ENCODE measurements at places on chromosomes 16 and 17.

DNA sequence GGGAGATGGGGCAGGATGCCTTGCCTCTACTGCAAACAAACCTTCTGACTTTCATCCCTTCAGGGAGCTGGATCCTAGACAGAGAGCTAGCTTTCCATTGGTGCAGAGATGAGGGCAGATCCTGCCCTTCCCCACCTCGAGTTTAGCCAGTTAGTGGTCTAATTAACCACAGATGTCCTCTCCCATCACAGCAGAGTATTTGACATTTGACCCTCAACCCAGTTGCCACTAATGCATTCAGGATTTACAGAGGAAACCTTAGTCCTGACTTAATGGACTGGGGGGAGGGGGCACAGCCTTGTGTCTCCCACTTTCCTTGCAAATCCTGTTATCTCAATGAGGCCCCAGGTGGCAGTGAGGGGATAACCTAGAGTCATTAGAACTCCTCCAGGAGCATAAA is 10.2 kb downstream of the PIP4K2B start:
- DNase-seq = no peak

- DNase-seq = peak; percentile 85
Measured at GRCh38 chr17:40068917-40069750, 6.4 kb downstream of the THRA start.

DNA sequence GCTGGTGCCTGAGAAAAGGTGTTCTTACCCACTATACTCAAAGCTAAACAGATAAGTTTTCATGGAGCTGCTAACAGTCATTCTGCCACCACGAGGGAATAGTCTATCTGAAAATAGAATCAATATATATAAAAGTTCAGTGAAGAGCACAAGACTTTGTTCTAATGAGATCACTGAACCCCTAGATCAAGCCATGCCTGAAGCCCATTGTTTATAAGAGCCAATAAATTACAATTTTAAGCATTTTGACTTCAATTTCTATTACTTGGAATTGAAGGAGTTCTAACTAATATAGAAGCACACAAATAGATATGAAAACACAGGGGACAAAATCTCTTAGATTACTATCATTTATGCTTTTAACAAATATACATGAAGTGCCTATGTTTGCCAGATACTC is 24.4 kb upstream of the ERCC4 start:
- DNase-seq = no peak

- peak; percentile 59 for DNase-seq
Measured at GRCh38 chr17:33779234-33779591, 475.9 kb upstream of the CCL2 start.

DNA sequence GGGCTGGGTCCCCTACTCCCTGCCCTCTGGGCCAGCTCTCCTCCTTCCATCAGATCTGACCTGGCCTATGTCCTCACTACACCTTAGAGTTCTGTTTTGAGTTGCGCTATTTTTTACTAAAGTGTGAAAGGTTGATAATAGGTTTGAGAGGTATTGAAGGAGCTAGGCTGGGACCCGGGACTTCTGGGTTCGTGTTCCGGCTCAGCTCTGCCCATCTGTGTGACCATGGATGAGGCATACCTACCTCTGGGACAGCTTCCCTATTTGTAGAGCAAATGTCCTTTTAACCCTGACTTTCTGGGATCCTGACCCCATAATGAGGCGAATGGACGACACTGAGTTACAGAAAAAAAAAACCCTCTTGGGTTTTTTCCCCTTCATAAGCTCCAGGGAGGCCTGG is 36.0 kb downstream of the IL21R start:
- DNase-seq = no peak

Measured in DMS53 (cell line).